ENCODE measurements at places on chromosomes 5 and 9.

- DNase-seq = no peak
These were observed 255.1 kb downstream of the ZSWIM6 start for GRCh38 chr5:61587125-61587524.

GRCh38 chr9:127050591-127051001 is 71.8 kb downstream of the ANGPTL2 start:
- DNase-seq = no peak

- DNase-seq = no peak
These were observed 74.1 kb downstream of the AOPEP start for GRCh38 chr9:94800424-94801117.

- no peak for DNase-seq
These were observed 3.6 kb upstream of the CPEB4 start for GRCh38 chr5:173884402-173885053.

DNA sequence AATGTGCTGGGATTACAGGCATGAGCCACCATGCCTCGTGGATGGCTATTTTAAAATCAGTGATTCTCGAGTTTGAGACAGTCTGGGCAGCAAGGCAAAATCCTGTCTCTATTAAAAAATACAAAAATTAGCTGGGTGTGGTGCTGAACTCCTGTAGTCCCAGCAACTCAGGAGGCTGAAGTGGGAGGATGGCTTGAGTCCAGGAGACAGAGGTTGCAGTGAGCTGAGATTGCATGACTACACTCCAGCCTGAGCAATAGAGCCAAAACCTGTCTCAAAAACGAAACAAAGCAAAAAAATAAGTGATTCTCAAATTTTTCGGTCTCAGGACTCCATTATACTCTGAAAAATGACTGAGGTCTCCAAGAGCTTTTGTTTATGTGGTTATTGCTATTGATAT is 47.9 kb upstream of the HSPA9 start:
- no peak for DNase-seq

DNA sequence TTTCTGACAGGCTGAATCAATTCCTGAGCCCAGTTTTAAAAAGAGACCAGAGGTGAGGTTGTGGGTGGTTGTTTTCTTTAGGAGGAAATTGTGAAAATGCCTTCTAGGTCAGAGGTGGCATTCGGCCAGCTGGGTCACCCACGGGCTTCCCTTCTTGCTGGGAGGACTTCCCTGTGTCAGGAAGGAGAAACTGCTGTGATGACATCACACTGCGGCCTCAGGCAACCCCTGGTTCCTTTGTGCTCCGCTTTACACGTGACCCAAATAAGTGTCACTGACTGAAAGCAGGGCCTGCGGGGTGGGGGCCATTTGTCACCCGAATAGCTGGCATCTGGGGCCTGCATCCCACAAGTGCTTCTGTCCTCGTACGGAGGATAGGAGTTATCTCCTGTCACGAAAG is 39.7 kb downstream of the FABP6 start:
- DNase-seq = peak; percentile 77

DNA sequence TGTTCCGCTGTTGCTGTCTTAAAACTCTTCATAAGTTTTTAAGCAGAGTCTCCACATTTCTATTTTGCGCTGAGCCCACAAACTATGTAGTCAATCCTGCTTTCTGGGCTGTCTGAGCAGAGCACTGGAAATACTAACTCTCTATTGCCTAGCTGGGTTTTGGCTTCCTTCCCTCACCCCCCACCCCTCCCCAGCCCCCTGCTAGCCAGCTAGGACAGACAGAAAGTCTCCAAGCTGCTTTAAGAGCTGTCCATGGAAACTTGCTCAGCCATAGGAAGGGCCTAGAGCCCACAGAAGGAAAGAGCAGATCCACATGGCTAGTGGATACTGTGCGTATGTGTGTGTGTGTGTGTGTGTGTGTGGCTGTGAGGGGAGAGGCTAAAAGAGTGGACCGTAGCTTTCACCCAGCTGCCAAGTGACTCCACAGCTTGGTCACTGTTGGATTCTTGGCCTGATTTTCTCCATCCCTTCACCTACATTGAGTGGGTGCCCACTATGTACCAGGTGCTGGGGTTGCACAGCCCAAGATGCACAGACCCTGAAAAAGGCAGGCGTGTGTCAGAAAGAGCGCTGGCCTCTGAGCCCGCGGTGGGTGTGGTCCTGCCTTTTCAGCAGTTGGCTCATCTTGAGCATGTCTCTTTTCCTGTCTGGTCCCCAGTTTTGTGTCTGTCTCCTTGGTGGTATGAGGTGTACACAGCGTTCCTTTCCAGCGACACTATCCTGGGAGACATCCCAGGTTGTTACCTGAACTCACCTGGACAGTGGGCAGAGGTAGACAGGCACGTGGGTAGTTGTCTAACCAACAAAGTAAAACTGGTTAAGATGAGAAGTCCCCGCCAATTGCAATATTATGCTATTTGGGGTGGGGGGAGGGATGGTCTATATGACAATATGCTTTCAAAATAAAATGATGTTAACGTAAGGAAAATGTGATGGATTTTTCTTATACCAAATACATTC is 5.4 kb upstream of the NKX2-5 start:
- peak; percentile 30 for DNase-seq

DNA sequence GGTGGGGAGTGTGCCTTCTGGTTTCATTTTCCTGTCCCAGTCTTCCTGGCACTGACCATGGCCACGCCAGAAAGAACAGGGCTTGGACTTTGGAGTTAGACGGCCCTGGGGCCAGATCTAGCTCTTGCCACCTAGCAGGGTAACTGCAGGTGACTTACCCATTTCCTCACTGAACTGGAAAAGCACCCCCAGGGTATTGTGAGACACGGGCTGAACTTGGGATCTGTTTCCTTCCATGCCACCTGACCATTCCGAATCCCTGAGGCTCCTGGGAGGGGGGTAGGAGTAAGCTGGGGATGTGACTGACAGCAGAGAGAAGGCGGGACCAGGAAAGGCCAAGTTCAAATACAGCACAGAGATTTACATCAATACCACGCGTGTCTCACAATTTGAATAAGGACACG is 9.4 kb downstream of the HNRNPAB start:
- DNase-seq = peak; percentile 48

GRCh38 chr9:19828576-19829109 is 39.8 kb upstream of the SLC24A2 start:
- DNase-seq = no peak

DNA sequence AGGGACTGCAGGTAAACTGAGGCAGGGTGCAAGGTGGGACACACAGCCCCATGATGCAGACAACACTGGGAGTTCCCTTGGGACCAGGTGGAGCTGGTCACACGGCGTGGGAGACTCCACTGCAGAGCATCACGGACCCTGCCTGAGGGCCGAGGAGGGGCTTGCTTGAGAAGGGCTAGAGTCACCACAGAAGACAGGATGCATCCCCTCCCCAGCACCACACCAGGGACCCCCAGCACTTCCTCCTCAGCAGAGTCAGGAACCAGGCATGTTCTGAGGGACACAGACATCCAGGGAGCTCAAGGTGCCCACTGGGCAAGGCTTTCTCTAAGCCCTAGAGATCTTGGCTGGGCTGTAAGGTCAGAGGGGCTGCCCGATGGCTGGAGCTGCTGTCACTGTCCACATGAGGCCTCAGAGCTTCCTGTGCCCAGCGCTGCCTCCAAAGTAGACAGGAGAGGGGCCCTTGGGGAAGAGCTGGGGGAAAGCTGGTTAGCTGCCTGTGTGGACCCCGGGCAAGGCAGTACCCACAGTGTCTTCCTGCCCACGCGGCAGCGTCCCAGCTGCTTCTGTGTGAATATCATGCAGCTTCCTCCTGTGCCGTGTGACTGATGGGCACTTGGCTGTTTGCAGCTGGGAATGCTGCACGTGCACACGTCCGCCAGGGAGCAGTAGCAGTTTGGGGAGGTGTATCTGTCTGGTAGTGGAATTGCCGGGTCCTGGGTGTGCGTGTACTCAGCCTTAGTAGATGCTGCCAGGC is 176.6 kb downstream of the CACNA1B start:
- DNase-seq = no peak

DNA sequence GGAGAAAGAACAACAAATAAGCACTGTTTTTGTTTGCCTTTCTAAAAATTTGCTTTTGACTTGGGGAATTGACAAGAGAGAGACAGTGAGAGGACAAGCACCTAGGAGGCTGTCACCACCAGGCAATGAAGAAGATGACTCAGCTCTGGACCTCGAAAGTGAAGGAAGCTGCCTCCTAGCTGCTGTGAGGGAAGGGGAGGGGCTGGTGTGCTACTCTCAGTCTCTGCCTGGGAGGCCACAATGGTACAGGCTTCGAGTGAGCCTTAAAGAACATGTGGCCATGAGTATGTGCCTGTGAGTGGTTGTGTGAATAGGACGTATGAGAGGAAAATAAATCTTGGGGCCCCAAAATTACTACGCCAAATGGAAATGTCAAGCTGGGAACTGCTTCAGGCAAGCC is 7.1 kb upstream of the PLK2 start:
- peak; percentile 24 for DNase-seq

DNA sequence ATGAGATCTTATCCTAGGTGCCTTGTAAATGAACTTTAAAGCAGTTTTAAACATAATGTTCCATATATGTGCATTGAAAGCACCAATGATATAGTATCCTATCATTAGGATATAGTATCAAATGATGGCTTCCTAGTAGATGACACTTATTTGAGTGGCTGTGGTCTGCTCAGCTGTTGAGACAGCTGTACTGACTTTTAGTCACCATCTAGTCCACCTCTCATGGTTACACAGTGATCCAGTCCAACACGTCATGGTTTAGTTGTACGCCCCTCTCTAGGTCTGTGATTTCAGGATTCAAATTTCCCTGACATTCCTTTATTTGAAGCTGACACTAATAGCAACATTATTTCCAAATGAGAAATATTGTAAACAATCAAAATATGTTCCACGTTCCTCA is 127.3 kb upstream of the TUT7 start:
- no peak for DNase-seq

DNA sequence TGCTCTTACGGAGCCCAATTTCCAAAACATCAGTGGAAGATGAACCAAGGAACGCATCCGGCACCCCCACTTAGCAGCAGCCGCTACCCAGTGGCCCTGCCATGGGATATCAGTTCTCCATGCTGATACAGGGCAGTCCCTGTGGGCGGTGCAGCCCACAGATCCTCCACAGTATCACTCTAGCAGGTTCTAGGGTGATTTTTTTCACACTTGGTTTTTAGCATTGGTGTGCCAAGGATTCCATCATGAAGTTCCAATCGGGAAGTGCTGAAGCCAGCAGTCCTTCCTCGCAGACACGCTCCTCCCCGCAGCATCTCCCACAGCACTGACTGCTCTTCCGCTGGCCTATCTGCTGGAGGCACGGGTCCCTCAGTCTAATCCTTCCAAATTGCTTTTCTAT is 261.9 kb downstream of the SYK start:
- no peak for DNase-seq

Data from ELF-1 (cell line).